ENCODE measurements at places on chromosomes 11 and 22.

DNA sequence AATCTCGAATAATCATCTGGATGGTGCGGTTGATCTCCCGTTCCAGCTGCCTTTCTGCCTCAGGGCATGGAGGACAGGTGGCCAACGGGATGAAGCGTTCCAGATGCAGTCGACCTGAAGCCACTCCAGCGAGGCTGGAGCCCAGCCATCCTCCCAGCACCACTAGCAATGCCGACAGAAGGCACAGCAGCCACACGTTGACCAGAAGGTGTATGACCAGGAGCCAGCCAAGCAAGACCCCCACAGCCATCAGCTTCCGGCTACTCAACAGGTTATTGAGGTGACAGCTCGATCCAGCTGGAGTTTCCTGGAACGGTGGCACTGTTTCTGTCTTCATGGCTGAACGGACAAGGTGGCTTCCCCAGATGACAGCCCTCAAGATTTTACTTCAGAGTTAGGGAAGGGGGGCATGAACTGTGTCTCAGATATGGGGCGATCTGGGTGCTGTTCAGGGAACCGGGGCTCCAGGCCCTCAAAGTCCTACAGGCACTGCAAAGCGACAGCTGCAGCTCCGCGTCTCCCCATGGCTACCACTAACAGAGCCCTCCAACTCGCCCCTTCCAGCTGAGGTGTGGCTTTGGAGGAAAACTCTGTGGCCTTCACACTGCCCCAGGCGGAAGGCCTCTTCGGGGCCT lies 559 bp downstream of the SNX19 start:
- no peak for DNase-seq

DNA sequence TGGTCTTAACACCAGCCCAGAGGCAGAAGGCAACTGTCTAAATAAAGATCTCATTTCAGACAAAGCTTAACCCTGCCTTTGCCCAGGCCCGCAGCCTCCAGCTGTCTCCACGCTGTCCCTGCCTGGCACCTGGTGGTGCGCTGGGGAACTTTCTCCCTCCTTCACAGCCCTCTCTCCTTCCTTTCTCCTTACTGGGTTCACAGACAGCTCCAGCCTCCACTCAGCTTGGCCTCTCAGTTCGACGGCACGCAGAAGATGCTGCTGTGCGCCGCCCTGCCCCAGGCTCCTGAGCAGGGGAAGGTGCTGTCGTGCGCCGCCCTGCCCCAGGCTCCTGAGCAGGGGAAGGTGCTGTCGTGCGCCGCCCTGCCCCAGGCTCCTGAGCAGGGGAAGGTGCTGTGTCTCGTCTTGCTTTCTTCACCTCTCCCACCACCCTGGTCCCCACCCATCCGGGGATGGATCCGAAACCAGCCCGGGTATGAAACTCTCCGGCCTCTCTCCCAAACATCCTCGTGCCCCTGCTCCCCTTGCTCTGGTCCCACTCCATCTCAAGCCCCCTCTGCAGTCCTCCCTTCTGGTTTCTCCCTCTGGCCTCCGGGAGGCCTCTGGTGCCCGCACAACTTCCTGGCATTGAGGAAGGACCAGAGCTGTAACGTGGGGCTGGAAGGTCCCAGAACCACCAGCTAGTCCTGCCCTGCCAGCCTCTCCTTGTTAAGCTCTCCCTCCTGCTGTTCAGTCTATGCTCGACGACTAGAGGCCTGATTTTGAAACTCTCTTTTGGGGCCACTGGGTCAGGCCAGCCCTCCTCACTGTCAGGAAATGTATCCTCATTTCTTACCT lies 22.9 kb upstream of the JAM3 start:
- peak; percentile 45 for DNase-seq

DNA sequence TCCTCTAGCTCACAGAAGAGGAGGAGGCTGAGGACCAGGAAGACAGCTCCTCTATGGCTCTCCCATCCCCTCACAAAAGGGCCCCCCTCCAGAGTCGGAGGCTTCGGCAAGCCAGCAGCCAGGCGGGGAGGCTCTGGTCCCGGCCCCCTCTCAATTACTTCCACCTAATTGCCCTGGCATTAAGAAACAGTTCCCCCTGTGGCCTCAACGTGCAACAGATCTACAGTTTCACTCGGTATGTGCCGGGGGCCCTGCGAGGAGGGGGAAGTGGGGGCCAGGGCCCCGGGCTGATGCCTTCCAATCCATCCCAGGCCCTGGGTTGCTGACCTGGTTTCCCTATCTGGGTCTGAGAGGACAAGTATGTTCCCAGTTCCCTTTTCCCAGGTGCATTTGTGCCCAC lies 7.9 kb downstream of the FOXR1 start:
- DNase-seq, result no peak

GRCh38 chr11:47768101-47768612 lies 1.0 kb upstream of the FNBP4 start:
- DNase-seq, result peak; percentile 85

DNA sequence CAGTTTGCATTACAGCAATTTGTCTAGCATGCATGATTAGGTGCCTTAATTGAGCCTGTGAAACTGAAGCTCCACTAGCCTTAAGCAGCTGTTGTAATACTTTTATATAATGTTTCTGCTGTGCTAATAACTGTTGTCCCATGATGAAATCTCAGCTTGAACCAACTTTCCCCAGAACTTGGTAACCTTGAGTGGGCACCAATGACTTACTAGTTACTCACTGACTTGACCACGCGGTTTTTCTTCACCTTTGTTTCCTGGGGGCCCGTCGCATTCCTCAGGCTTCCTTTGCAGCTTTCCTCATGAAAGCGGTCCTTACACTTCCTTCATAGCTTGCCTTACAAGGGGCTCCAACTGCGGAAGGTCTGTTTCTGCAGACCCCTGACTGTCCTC lies 11.2 kb upstream of the GLYATL1 start:
- DNase-seq, result no peak

GRCh38 chr11:125072218-125072960 lies 9.3 kb downstream of the SLC37A2 start:
- DNase-seq, result no peak

GRCh38 chr11:76526878-76527277 lies 82.1 kb downstream of the EMSY start:
- DNase-seq, result no peak

DNA sequence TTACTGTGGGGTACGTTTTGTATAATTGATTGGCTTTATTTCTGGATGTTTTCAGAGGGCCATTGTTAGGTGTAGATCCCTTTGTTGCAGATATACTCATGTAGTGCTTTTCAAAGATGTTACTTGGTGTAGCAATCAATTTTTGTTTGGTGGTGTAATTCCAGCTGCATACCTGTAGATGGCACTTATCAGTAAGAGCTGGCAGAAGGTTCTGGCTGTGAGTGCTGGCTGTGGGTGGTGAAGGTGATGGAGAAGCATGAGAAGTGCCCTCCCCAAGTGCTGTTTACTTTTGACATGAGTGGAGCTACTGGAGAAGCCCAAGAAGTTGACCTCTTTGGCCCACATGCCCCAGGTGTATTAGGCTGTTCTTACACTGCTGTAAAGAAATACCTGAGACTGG lies 1074.9 kb downstream of the FAM181B start:
- DNase-seq, result no peak

DNA sequence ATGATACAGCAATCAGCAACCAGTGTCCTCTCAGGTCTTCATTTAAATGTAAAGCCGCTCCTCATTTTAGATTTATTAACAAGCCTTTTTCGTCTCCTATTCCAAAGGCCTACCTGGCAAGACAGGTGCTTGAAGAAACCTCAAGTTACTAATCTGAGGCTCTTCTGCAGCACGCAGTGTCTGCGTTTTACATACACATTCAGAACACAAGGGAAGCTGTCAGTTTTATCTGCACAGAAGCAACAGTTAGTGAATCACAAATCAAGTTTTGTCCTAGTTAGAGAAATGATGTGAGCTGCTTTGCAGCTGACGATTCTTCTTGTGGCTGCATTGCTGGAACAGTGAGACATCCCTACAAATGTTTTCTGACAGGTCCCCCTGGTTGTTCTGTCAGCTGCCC lies 308.8 kb upstream of the NARS2 start:
- DNase-seq, result no peak

GRCh38 chr11:119533921-119534736 lies 111.2 kb upstream of the THY1 start:
- no peak for DNase-seq

- no peak for DNase-seq
Observed at GRCh38 chr11:128484172-128484571, 103.2 kb downstream of the ETS1 start.

GRCh38 chr11:73752903-73753302 lies 8.0 kb downstream of the RAB6A start:
- no peak for DNase-seq

GRCh38 chr22:20926243-20926642 lies 9.0 kb downstream of the CRKL start:
- DNase-seq, result no peak

- peak; percentile 78 for DNase-seq
Observed at GRCh38 chr22:28034760-28035401, 115.8 kb upstream of the PITPNB start.

DNA sequence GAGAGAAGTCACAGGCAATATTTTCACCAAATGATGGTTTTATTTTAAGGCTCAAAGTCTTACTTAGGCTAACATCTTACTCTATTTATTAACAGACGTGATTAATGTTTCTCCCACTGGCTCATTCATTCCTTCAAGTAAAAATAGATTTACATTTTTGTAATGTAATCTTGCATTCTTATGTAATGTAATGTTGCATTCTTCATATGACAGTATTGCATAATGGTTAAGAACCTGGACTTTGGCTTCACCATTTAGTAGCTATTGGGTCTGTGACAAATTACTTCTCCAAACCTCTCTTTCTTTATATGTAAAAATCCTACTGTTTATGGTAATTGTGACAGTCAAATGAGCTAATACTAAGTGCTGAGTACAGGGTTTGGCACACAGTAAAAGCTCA lies 3.3 kb upstream of the DIXDC1 start:
- DNase-seq, result no peak

DNA sequence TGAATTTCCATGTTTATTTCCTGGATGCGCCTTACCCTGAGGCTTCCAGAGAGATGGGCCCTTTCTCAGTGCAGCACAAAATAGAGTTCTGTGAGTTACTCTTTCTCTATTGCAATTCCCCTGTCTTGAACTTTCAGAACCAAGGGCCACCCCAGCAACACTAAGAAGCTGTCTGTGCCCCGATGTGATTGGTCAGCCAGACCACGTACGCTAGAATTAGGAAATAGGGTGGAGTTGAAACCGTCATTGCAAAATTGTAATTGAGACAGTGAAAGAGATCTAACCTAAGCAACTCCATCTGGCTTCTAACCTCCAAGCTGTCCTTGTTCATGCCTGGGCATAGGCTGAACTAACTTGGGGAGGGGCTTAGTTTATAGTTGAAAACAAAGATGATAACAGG lies 981.3 kb downstream of the OPCML start:
- DNase-seq, result no peak

- DNase-seq, result no peak
Observed at GRCh38 chr22:31279821-31280505, 12.3 kb downstream of the PIK3IP1 start.

DNA sequence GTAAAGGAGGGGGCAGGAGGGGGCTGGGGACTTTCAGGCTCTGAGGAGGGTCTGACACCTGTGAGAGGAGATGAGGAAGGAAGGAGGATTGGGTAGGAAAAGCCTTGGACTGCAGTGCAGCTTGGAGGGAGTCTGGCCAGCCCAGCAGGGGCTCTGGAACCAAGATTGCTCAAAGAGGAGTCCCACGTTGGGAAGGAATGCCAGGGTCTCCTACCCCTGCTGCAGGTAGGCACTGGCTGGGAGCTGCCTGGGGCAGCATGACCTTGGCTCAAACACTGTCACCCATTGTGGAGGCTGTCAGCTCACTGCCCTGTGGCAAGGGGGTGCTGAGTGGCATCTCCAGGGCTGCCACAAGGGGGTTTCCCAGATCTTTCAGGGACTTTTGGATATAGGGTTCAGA lies 94.5 kb downstream of the RPS6KA4 start:
- DNase-seq, result no peak

GRCh38 chr11:13983081-13983751 lies 20.7 kb downstream of the SPON1 start:
- no peak for DNase-seq

- DNase-seq, result no peak
Observed at GRCh38 chr11:68683121-68683520, 1.2 kb upstream of the GAL start.

GRCh38 chr22:36384766-36385481 lies 2.8 kb downstream of the MYH9 start:
- no peak for DNase-seq

DNA sequence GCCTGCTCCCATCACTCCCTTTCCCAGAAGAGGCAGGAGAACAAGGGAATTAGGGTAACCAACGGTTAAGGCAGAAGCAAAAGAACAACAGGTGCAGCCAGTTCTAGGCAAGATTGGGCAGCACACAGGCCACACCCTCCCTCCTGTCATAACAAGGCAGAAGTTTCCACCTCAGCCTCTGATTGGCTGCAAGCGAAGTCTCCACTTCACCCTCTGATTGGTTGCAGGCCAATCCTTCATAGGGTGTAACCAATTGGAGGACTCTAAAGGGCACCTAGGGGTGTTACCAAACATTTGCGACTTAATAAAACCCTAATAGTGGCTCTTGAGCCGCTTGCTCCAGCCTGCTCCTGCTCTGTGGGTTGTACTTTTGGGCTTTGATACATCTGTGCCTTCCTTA lies 153.8 kb downstream of the CACNA1I start:
- DNase-seq, result no peak

GRCh38 chr11:60785136-60785535 lies at the start of gene MS4A10:
Gene MS4A10, plus strand, starts transcription at chr11:60785333. Its CDS starts 5,003 bp downstream, at chr11:60790336.
- DNase-seq, result no peak

GRCh38 chr22:44456661-44457412 lies 41.2 kb downstream of the RTL6 start:
- DNase-seq, result no peak

DNA sequence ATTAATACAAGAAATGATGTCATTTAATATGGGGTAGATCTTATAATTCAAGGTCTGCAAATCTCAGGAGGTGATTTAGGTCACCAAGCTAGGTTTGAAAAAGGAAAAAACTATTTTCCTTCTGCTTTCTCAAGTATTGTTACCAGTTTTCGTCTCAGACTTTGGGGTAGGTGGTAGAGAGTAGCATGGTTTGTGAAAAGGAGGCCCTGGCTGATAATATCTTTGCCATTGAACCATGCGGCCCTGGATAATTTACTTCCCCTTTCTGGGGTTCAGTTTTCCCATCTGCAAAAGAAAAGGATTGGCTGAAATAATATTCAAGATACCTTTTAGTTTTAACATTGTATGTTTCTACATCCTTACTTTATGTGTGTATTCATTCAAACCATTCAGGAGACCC lies 92.1 kb downstream of the WNT11 start:
- no peak for DNase-seq

DNA sequence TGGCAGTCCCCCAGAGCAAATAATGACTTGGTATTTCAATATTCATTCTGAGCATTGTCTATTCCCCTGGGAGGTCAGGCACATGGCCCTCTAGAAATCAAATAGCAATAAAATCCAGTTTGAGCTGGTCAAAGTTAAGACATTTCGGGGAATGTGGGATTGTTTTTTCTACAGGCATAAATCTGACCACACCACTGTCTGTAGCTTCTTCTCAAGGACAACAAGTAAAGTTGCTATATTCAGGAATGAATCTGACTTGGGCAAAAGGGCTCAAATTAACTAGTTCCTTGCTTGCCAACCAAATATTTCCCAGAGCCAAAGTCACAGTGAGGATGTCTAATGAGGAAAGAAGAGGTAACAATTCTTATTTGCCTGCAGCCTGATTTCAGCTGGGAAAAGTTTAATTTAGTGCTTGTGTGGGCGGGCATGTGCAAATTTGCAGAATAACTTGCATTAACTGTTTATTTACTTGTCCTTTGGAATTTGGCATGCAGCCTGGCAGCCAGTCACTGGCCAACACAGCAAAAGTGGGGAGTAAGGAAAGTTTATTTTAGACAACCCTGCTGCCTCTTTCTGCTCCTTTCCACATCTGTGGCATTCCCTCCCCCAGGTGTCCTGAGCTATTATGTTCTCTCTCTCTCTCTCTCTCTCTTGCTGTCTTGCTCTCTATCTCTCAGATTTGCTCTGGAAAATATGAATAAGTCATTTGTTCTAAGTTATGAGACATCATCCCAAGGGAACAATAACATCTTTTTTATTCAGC lies 51.2 kb upstream of the ARHGAP20 start:
- no peak for DNase-seq
